Ecto neural progenitor cell (in vitro differentiated cells): ENCODE measurements at places on chromosomes 3 and 15.
A peak's percentile ranks its signal among the peaks of the same experiment; 100 is the strongest.

DNA sequence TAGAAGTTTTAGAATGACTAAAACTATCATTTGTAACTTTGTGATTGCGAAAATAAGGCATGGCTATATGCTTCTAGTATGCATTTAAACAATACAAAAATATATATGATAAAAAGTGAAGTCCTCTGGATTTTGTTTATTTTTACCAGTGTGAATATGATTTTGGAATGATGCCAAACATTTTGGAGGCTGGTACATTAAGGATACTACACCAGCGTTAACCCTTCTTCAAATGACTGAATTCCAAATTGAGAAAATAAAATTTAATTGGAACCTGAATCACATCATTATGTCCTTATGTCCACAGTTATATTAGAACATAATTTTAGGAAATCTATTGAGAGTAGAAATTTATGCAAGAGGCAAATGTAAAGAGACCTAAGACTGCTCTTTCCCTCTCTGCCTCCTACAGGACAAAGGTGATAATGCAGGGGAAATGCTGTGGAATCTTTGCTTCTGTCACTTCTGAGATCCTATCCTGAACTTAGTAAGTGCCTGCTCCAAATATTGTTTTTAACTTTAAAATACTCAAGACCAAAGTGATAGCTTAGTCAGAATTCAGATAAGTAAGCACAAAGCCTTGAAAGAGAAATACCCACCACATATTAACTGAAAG, 121.1 kb upstream of the NANOGP8 start:
- no peak for DNase-seq

DNA sequence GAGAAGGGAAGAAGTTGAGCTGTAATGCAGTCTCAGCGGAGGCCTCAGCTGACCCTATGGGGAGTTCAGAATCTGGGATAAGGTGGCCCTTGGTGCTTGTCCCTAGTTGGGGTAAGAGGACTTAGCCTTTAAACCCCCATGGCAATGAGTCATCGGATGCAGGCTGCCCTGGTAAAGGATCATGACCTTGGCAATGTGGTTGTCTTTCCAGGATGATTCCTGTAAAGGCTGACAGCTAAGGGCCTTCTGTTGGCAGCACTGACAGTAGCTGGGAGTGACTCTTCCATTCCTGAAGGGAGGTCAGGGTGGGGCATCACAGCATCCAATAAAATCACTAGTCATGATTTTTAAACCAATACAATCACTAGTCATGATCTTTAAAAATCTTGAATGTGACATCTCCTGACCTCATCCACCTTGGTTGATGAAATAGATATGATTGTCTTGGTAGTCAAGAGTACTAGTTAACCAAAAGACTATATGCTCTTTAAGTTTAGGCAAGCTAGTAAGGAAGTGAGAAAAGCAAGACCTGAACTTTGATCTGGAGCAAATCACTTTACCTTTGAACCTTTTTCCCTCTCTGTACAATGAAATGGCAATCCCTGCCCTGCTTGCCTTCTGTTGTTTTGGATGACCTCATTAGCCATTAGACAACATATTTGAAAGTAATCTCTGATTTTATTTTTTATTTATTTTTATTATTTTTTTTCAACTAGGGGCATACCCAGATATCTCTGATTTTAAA, 71.3 kb upstream of the CACNA1D start:
- no peak for DNase-seq

- DNase-seq, result no peak
Observed at GRCh38 chr15:67105065-67105951, 39.9 kb downstream of the SMAD3 start.

- no peak for DNase-seq
Observed at GRCh38 chr3:195207731-195208130, 63.2 kb downstream of the XXYLT1 start.

- DNase-seq, result no peak
Observed at GRCh38 chr3:72548981-72549380, 299.3 kb downstream of the SHQ1 start.

GRCh38 chr15:26294059-26294689, 431.0 kb upstream of the ATP10A start:
- peak; percentile 49 for DNase-seq

DNA sequence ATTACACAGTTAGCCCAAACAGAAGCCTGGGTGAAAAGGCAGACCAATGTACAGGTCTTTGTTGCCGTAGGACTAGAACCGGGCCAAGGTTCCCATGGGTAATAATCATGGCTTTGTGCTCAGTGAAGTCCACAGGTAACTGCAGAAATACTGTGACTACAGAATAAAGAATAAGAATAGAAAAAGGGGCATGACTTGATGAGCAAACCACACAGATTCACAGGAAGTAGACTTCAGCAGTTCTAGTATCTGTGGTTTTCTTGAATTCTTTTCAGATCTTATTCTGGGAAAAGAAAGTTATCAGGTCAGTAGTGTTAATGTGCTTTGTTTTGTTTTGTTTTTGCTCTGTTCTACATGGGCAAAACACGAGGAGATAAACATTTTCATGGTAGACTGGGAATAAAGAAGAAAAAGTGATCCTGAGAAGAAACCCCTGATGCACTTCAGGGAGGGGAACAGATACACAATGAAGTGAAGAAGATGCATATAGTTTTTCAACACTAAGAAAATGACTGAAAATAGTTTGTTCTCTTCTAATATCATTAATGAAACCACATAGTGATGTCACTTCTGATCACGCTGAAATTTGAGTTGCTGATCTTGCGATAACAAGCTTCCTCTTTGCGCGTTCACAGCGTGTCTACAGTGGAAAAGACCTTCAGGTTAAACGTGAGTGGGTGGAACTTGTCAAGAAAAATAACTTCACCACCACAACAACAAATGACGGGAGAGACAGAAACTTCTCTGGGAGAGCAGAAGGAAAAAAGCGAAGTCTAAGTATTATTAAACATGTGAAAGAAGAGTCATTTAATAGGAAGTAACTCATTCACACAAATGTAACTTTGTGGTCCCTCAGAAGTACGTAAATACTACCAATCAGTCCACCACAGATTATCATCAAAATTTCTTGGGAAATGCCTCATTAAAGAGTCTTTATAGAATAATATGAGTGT, 315.8 kb upstream of the SATB1 start:
- DNase-seq, result no peak

DNA sequence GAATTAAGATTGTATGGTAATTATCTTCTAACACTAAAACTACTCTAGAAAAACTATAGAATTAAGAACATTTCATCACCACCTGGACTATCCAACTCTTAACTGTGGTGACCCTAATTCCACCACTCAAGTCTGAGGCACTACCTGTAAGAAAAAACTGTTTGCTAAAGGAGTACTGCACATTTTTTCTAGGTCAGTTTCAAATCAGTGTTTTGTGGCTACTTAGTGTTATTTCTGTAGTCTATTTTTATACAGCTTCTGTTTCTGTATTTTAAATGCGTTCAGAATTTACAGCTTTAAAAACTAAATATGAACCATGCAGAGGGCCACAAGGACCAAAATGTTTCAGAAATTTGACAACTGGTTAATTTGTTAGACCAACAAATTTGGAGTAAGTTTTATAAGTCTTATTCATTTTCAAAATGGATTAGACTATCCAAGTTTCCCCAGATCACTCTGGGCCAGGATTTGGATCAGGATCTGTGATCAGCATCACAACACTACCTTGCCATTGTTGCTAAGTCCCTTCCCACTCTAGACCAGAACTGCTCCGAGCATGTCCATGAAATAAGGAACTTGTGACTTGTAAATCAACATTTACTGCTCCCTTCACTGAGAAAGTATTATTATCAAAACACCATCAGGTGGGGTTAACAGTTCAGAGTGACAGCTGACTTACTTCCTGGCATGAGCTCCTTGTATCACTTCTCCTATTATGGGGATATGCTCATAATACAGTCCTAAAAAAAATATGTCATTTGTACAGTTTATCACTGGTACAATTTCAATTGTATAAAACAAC, 8.6 kb downstream of the GLT8D1 start:
- DNase-seq, result no peak

- no peak for DNase-seq
Observed at GRCh38 chr3:146187334-146187950, 26.5 kb upstream of the PLOD2 start.

GRCh38 chr3:142275856-142276255, 50.5 kb upstream of the GK5 start:
- no peak for DNase-seq

DNA sequence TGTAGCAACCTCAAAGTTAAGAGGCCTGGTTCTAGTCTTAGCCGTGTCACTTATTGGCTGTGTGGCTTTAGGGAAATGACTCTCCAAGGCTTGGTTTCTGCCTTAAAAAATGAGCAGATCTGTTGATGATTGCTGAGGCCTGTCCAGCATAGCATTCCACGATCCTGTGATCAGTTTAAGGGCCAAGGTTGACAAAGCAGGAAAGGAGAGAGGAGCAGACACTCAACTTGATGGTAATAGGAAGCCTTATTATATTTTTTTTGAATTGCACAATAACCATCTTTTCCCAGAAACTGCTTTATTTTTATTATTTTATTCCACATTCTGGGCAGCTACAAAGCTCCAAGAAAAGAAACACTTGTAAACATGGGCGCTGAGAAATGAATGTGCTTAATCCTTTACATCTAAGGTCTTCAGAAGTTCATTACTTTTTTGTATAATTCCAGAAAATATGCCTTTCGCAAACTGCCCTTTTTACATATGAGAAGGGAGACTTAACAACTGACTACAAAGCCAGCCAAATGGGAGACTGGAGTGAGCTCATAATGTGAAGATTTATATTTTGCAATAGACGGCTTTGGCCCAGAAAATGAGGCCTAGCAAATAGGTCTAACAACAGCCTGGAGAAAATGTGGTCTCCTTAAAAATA, 241.0 kb downstream of the ATP8B4 start:
- DNase-seq, result no peak

DNA sequence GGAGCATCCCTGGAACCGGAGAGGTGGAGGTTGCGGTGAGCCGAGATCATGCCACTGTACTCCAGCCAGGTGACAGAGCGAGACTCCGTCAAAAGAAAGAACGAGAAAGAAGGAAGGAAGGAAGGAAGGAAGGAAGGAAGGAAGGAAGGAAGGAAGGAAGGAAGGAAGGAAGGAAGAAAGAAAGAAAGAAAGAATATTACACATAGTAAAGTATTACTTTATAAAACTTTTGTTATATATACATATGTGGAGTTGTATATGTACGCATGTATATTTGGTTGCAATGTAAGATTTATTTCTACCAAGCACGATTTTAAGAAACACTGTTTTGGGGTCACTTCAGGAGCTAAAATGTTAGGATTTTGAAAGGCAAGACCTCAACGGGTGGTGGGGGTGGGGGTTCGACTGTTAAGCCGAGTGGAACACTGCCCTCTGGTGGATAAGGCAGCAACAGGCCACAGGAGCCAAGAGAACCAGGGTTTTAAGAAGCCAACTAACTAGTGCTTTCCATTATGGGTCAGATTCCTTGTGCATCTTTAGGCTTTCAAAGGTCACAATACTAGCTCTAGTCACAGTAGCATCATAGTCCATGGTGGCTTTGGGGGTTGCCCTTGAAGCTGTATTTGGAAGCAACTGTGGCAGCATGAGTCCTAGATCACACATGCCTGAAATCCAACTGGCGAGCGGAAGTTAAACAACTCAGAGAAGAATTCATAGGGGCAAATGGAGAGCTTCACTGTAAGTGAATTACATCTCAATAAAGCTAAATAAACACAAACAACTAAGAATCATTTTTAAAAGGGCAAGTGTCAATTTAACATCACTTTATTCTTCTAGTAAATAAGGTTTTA, 22.5 kb downstream of the GLB1 start:
- DNase-seq, result peak; percentile 72

GRCh38 chr3:58173029-58173668, 37.6 kb downstream of the DNASE1L3 start:
- no peak for DNase-seq

DNA sequence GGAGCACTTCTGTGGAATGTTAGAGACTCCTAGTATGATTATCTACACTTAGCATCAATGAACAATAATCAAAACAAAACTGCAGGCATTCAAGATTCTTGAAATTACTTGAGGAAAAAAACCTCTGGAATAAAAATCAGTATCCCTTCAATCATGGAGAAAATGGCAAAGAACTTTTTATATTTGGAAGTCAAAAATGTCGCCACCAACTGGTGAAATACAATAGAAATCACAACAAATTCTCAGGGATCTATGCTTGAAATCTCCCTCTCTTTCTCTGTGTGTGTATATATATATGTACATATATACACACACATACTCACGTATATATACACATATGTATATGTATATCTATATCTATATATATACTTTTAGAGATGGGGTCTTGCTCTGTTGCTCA, 378.9 kb upstream of the ALCAM start:
- no peak for DNase-seq

DNA sequence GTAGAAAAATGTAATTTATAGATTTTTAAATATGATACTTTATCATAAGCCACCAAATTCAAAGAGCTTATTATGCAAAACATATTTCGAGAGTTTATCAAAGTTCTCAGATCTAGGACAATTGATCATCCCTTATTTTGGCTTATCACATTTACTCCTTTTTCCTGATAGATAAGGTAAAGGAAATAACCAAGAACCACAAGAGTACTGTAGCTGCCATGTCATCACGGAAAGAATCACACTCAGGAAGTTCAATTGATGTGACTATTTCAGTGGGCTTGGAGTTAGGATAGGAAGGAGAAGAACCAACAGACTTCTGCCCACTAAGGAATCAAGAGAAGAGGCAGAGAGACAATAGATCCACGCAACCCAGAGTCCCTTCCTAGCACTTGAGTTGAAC, 142.7 kb upstream of the TMCO5A start:
- DNase-seq, result no peak

DNA sequence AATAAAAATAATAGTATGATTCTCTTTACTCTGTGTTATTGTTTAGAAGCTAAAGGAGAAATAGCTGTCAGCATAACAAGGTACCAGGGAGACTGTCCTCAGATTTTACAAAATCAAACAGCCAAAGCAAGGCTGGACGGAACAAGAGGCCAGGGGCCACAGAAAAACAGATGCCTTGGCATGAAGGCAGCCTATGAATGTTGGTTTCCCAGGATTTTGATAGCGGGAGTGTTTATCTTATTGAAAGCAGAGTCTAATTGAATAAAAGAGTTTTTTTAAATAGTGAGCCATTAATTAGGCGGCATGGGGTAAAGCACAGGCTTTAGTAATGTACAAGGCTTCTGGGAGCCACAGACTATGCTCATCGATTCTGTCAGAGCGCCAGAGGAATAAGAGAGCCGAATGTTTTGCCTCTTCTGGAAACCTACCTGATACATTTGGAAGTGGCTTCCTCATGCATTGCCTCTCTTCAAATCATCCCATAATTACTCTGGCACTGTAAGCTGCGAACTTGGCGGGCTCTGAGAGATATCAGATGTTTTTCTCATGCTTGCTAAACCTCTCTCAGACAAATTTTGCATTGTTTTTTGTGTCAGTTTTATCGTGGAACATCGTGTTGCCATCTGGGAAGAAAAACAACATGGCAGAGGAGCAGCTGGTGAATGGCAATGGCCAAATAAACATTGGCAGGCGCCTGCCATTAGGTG, 30.4 kb upstream of the TMCO5A start:
- DNase-seq, result no peak

DNA sequence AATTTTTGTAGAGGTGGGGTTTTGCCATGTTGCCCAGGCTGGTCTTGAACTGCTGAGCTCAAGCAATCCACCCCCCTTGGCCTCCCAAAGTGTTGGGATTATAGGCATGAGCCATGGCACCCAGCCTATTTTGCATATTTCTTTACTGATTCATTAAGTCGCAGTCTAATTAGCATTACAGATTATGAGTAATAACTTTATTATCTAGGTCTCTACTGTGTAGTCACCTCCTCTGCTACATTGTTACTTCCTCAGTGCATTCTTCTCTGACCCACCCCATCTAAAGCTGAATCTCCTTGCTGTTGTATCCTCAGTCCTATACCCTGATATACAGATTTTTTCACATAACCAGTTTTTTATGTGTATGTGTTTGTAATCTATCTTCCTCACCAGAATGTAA, 61.7 kb downstream of the TFDP2 start:
- no peak for DNase-seq

GRCh38 chr15:70376929-70377691, 279.4 kb upstream of the TLE3 start:
- DNase-seq, result peak; percentile 59
